ENCODE measurements at places on chromosomes 1 and 21.

- no peak for DNase-seq
These were observed 522.6 kb upstream of the PLXNA2 start for GRCh38 chr1:208766832-208767231.

- DNase-seq = no peak
These were observed 29.4 kb upstream of the PPP2R5A start for GRCh38 chr1:212255705-212256307.

DNA sequence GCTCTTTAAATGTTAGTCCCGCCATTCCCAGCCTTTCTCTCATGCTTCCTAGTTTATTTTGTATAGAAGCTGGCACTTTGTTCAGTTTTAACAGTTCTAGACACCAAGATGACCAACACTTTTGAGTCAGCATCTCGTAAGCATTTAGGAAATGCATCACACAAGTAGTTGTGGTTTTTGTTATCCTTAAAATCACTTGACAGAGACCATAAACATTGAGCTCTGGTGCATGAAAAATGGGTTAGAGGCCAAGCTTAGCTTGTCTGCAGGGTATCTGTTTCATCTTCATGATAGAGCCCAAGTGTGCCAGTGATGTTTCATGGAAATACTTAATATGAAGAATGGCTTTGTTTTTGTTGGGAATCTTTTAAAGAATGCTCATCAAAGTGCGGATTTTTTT lies 159.7 kb downstream of the DISP1 start:
- no peak for DNase-seq

DNA sequence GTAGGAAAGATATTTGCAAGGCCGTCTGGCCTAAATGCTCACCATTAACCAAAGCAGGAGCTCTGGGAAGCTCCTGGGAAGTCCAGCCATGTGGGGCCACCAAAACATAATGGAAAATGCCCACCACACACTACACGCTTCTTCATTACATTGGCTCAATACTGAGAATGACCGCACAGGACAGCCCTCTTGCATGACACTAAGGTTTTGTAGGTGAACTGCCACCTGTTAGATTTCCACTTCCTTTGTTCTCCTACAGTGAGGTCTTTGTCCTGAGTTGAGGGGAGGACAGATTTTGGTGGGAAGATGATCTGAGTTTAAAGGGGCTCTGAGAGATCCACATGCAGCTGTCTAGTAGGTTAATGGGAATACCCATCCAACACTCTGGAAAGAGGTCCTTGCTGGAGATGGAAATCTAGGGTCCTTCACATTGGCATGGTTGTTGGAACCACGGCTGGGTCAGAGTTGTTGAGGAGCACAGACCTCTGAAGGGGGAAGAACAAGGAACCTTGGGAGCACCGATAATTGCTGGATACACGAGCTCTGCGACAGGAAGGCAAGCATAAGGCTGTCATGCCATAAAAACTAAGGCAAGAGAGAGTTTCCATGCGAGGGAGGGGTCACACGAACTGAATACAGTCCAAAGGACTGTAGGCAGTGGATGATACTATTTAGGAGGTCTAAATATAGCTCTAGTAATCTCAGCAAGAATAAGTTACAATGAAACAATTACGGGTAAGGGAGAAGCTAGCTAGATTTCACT lies 105.5 kb upstream of the IRF2BP2 start:
- no peak for DNase-seq

DNA sequence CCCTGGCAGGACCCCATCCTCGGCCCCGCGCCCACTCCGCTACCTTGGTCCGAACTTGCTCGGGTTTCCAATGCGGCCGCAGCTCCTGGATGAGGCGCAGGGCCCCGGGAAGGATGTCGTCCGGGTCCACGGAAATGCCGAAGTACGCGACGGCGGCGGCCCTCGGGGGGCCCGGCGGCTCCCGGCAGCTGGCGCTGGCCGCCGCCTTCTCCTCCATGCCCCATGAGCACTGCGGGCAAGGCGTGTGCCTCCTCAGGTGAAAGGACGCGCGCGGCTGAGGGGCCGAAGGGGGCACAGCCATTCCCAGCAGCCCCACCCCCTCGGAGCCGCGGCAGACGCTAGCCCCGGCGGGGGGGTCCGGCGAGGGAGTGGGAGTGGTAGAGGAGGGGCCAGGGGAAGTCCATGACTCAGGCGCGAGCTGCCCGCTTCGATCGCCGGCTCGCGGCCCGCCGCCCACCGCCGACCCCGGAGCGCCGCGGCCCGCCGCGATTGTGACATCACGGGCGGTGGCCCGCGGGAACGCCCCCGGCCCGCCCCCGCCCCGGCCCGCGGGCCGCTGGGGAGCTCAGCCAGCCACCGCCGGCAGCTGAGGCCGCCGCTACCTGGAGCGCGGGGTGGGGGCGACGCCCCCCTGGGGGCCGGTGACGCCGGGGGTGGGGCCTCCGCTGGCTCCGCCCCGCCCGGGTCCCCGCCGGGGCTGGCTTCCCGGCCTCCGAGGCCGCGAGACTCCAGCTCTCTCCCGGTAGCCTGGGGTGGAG lies at the start of gene ETNK2:
Gene ETNK2, minus strand, starts transcription at position 493 of the 758 bp plus-strand sequence. Its CDS starts 192 bp downstream, at position 301.
- DNase-seq = peak; percentile 43

DNA sequence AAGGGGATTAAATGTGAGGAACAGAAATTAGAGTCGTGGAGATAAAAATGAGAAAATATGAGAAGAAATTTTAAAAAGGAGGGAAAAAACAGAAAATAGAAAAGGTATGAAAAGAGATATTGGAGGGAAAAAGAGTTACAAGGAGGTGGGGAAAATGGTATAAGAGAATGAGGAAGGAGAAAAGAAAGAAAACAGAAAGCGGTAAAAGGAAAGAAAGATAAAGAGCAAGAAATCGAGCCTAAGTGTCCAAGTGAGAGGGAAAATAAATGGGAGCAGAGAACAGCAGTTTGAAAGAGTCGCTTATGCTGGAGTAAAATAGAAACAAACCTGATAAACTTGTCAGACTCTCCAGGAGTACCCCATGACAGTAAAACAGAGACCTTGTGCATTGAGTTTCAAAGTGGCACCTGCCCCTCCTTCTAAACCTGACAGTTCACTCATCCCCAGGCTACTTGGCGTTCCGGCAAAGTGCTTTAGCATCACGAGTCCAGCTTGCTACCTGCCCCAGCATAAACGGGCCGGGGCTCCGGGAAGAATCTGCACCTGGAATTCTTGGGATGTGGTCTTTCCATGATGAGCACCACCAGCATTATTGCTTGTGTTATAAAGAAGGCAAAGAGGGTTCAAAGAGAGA lies 585 bp downstream of the NEGR1 start:
- no peak for DNase-seq

DNA sequence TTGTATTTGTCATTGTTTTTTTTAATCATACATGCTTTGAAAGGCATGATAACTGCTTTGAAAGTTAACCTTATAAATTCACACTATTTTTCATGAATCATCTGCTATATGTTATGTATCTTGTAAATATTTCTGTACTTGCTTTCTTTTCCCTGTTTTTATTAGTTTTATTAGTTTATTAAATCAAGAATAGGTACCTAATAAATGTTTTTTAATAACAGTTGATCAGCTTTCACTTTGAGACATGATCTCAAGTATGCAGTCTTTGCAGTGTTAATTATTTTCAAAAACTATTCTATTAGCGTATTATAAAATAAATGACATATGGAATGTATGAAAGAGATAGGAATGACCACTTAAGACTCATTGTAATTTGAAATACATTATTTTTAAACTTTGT lies 110.8 kb upstream of the TENT5C start:
- DNase-seq = no peak

- no peak for DNase-seq
These were observed 645.0 kb upstream of the PTBP2 start for GRCh38 chr1:96076589-96076988.

DNA sequence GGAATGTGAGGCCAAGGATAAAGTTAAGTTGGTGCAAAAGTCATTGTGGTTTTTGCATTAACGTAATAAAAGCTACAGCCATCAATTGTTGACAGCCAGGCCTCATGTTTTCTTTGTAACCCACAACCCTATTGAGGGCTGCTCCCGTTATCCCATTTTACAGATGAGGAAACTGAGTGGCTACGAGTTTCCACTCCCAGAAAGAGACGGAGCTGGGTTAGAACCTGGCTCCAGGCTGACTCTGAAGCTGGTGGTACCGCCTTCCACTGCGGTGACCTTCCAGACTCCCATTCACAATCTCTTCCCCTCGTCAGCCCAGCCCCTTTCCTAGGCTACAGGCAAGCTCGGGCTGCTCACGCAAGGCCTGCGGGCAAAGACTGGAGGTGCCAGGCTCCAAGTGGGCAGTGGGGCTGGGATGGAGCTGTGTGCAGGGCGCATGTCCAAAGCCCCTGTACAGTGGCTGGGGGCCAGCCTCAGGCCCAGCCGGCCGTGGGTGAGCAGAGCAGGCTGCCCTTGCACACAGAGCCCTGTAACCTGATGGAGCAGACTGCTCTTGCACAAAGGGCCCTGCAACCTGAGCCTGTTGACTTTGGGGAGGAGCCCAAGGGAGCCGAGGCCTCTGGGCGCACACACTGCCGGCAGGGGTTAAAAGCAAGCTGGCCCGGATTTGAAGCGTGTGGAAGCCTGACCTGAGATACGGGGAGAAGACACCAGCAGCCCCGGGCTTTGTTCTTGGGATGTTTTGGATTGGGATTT lies 97.4 kb upstream of the TMPRSS2 start:
- DNase-seq = peak; percentile 36

- no peak for DNase-seq
These were observed 112.1 kb downstream of the PHTF1 start for GRCh38 chr1:113647164-113647563.

GRCh38 chr21:28253961-28254360 lies 738.7 kb downstream of the LTN1 start:
- DNase-seq = no peak

DNA sequence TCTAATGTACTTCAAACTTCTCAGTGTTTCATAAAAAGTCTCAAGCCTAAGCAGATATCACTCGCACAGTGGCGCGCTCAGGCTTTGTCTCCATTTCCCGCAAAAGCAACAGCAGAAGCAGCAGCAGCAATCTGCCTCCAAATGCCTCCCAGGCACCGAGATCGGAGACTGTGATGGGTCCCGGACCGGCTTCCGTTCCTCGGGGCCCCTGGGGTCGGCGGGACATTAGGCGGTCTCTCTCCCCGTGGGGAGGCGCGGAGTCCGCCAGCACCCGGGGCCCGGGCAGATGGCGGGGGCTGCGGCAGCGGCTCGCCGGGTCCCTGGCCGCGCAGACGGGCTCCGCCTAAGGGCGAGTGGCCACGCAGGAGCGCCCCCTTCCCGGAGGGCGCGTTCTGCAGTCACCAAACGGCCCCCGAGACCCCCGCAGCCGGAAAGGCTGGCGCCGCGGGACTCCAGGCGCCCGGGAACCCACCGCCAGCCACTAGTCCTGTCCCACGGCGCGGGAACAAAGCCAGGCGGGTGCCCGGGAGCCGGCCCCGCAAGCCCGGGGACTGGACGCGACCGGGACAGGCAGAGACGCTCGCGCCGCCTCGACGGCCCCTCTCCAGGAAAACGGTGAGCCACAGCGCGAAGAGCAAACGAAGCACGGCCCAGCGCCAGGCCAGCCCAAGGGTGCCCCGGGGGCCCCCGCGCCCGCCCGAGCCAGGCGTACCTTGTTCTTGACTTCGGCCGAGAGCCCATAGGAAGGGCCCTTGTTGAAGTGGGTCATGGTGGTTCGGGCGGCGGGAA lies 590 bp downstream of the CNN3 start:
- peak; percentile 76 for DNase-seq

DNA sequence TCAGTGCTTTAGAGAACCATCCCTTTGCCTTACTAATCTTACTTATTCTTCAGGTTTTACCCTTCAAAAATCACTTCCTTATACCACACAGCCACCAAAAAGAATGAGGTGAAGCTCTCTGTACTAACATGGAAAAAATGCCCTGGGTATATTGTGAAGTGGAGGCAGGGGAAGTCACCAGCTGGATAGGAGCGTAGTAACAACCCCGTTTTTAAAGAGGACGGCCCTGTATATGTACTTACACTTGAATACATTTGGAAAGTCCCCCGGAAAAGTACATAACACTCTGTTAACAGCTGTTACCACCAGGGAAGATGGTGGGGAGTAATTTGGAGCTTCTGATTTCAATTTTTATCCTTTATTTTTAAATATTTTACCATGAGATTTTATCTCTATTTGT lies 28.2 kb upstream of the KHDRBS1 start:
- peak; percentile 12 for DNase-seq

DNA sequence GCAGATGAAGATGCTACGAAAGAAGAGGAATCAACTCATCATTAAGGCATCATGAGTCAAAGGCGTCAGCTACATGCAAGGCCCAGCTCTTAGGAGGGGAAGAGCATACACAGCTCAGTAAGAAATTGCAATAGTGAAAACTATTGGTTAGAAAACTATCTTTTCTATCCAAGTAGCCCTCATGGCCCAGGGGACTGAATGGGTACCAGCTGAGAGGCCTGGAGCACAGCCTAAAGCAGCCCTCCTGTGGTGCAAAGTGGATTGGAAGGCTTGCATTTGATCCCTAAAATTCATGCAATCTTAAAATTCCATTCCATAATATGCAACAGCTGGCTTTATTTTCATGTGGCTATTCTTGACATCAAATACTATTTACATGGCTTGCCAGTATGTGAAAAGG lies 251.8 kb upstream of the USP24 start:
- no peak for DNase-seq

GRCh38 chr1:220575718-220576497 lies 48.0 kb downstream of the MARK1 start:
- DNase-seq = no peak

DNA sequence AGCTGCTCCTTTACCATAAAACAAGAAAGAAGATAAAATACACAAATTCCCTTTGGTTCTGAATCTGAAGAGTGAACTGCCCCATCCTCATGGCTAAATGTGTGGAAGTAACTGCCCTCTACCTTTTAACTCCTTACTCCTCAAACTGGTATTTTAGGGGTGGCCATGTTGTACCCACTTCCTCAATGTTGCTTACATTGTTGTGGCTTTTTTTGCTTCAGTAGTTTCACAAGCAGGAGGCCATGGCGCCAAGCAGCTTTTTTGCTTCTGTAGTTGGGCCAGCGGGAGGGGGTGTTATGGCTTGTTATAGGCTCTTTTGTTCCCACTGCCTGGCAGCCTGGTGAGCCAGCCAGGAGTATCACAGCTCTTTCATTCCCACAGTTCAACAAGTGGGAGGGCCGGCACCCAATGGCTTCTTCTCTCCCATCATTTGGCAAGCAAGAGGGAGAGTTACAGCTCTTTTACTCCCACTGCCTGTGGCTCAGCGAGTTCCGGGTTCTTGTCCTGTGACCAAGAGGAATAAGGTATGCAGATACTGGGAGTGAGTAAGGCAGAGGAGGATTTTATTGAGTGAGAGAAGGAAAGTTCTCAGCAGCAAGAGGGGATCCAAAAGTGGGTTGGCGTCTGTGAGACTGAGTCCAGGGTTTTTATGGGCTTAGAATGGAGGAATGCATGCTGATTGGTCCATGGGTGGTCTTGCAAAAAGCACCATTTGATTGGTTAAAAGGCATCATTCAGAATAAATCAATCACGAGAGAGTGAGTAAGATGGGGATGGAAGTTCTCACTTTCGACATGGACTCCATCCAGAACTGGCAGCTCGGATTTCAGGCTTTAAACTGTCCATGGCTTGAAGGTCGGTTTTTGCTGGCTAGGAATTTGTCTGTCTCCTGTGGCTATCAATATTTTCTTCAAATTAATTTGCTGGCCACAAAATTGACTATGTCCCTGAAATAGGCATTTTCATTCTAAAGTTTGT lies 429.6 kb downstream of the HLX start:
- no peak for DNase-seq
